ENCODE measurements at places on chromosomes 12 and 14. TPM values are rescaled to one million over a fixed set of nuclear protein-coding genes. Genes with fewer than 3 reads are reported as not detected.
A peak's percentile ranks its signal among the peaks of the same experiment; 100 is the strongest.

DNA sequence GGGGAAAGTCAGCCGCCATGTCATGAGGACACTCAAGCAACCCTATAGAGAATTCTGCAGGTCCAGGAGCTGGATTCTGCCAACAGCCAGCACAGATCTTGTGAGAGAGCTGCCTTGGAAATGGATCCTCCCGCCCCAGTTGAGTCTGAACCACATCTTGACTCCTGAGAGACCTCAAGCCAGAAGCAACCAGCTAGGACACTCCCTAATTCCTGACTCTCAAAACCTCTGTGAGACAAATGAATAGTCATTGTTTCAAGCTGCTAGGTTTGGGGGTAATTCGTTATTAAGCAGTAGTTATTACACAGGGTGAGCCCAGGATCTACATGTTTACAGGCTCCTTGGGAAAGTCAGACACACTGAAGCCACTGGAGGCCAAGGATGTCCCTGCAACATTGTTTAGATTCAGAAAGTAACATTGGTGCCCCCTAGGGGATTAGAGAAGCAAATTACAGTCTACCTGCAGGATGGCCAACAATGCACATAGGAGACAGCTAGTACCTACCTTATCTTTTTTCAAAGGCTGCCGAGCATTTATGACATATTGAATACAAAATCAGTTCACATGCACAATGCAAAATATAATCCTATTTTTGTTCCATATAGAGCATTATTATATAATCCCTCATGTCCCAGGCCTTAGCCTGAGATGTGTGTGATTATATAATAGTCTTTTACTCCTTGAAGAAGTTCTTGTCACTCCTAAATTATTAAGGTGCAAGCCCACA is 57.9 kb upstream of the FICD start:
- DNase-seq, result no peak

DNA sequence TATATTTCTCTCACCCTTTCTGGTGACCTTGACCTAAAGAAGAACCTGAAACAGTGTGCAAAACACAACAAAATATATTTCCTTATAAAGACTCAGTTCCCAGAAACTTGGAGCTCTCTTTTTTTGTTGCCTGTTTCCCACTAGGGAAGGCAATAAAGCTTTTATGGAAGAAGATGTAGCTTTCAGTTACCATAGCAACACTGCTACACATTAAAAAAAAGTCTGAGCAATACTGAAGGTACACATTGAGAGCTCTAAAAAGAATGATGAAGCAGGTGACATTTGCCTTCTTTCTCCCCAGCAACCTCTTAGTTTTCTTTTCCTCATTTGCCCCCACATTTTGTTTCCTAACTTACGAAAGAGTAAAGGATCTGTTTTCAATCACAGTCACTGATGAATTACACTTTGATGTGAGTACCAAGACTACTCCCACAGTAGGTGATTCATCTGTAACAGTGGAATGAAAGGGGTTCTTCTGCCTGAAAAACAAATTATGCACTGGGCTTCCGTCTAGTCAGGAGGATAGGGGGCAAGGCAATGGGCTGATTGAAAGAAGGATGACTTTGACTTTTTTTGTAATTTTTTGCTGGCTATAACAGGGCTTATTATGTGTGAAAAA is 1.1 kb upstream of the CATSPERB start:
- no peak for DNase-seq

DNA sequence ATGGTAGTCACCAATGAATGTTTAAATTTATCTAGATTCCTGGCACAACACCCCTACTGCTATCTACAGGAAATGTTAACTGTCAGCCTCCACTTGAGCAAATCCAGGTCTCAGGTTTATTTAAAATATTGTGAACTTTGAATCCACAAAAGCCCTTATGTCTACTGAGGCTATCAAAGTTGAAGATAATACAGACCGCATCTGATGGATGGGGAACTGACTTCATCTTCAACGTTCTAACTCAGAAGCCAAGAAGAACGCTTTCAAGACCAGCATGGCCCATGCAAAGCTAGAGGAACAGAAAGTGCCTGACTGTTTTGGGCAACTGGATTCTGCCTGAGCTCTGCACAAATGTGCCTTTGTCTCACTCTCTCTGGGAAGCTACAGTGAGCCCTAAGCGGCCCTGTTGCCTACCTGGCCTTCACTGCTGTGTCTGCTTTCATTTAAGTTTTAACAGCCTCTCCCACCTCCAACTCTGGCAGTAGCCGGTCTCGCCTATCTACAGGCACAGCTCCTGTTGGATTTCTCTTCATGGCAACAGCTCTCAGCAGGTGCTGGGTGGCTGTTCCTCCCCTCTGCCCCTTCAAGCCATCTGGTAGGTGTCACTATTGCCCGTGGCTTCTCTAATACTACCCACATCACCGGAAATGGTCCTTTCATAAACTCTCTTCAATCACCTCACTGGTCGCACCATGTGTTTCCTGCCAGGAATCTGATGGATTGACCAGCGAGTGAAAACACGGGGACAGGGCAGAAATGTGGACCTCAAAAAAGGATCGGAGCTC is 112.1 kb upstream of the OVCH1 start:
- no peak for DNase-seq

DNA sequence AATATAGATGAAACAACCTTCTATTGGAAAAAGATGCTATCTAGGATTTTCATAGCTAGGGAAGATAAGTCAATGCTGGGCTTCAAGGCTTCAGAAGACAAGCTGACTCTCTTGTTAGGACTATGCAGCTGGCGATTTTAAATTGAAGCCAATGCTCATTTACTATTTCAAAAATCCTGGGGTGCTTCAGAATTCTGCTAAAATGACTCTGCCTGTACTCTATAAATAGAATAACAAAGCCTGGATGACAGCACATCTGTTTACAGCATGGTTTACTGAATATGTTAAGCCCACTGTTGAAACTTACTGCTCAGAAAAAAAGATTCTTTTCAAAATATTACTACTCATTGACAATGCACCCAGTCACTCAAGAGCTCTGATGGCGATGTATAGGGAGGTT is 155.1 kb downstream of the PIK3C2G start:
- no peak for DNase-seq

DNA sequence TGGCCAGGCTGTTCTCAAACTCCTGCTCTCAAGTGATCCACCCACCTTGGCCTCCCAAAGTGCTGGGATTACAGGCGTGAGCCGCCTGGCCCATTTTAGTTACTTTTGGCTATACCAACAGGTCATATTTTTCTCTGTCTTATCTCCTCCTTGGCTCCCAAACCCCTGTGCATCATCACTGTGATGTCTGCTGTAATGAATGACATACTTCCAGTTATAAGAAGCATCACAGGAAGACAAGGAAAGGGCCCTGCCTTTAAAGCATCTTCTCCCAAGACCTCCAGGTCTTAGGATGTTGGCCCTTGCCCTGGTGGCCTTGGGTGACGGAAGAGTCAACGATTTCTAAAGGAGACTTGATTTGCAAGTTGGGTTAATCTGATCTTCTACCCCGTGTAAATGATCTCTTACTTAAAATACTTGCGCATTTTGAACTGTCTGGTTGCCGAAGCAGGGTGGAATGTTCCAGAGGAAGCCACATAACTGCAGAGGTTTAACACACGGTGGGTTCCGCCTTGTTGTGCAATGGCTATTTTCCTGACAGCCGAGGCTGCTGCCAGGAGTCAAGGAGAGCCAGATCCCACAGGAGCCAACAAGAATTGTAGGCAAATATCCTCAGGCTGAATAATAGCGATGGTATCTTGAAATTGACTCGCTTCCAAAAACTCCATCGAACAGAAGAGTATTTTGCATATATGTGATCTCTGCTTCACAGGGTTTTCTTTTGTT is 55.7 kb upstream of the PLXNC1 start:
- no peak for DNase-seq

DNA sequence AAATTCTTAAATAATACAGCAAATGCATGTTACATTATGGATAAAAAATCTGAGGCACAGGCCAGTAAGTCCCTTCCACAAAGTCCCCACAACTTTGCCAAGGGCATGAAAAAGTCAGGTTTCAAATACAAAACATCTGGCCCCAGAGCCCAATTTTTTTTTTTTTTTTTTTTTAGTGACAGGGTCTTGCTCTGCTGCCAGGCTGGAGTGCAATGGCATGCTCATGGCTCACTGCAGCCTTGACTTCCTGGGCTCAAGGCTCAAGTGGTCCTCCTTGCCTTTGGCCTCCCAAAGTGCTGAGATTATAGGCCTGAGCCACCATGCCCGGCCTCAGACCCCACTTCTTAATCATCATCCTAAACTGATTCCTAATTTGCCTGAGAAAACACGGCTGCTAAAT is 3.1 kb upstream of the TTC8 start:
- no peak for DNase-seq

DNA sequence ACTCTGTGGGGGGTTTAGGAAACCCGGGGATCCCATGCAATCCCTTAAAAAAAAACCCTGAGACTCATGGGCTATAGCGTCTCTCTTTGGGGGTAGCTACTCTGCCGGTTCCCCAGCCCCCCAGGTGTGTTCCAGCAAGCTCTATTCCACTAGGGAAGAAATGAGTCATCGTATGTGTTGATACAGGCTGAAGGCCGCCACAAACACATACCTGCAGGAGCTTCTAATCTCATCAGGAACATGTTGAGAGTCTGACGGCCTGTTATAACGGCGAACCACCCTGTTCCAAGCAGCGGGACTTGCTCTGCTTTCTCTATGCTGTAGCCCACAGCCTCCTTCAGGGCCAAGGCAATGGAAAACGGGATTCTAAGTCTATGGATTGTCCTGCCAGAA is 977 bp upstream of the KRT5 start:
- no peak for DNase-seq

DNA sequence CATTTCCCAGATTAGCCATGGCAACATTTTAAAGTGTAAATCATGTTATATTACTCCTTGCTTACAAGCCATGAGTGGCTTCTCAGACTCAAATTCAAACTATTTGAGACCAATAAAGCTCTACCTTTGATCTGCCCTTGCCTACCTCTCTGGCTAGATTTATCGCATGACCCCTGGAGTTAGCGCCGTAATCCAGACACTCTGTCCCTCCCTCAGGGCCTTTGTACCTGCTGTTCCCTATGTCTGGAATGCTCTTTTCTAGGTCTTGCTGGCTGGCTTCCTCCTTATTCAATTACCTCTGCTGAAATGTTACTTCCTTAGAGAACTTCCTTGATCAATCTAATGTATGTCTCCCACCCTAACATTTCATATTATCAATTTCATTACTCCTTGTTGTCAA is 16.3 kb downstream of the SIX4 start:
- no peak for DNase-seq

GRCh38 chr14:21536418-21537089 is 10.4 kb upstream of the SALL2 start:
- no peak for DNase-seq

DNA sequence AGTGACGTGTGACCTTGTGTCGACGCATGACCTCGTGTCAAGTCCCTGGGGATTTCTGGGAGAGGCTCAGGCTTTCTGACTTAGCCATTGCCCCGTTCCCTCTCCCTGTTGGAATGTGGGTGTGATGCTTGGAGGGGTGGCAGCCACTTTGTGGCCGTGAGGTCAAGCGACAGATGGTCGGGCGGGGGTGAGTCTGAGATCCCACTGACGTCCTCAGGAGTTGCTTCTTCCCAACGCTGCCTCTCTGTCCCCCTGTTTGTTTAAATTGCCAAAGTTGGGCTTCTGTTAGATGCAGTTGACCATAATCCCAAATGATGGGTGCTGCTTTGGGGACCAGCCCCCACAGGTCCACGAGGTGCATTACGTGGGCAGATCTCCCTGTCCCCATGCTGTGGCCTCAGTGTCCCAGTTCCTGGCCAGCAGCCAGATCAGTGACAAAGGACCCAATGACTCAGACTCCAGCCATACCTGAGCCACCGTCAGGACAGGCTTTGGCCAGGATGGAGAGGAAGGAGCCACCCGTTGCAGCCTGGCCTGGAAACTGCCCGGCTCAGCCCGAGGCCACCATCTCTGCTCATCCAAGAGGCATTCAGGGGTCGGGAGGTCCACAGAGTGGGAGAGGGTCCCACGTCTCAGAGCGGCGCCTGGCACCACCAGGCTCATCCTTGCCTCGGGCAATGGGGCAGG is 34.4 kb upstream of the GALNT9 start:
- peak; percentile 40 for DNase-seq

DNA sequence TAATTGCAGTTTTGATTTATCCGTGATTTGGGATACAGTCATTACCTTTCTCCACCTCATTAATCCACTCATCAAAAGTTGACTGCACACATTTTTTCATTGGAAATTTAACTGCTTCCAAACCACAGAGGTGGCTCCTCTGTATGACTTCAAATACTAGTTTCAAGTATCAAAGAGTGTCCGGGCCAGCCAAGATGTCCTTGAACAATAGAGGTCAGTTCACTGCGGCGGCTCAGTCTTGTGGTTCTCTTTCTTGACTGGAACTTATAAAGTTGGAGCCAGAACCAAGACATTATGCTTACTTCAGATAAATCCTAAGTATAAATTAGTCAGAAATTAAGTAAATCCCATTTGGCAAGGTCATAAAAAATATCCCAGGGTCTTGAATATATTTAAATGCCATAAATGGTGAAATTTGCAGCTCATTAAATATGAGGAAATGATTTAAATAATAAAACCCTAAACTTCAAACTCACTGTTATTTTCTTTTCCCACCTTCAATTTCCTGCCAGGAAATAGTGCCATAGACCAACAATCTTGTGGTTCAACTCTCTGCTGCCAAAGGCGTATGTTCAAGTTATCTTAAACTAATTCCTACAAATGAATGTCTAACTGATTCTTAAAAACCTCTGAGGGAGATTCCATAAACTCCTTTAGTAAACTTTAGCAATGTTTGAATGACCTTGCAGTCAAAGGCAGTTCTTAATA is 360.8 kb downstream of the AEBP2 start:
- DNase-seq, result no peak

DNA sequence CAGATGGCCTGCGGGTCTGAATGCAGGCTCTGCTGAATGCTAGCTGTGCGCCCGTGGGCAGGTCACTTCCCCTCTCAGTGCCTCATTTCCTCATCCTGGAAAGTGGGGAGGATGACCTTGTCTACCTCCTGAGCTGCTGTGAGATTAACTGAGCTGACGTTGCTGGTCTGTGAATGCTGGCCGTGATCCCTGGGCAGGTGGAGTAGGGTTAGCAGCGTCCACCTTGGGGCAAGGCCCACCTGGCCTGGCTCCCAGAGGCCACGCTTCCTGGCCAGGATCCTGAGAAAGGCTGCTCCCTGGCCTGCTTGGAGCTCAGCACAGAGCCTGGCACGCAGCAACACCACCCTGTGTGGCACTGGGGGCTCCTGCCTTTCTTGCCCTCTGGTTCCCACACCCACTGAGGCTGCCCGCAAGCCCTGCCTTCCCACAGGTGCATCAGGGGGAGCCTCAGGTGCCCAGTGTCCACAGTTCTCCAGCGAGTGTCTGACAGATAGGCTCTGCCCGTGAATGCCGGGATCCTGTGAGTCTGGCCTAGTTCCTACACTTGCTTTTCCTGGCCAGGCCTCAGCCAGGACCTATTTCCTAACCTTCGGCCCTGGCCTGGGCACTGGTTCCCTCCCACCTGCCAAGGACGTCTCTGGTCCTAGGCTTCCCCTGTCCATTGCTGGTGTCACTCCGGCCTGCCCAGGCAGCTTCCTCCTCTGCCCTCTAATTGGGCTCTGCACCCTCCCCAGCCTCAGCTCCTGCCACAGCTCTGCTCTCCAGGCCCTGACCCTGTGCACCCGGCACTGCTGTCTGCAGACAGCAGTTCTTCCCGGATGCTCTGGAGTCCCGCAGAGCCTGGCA is 37.2 kb upstream of the TDRD9 start:
- DNase-seq, result no peak

GRCh38 chr12:130622803-130623202 is 93.3 kb downstream of the RIMBP2 start:
- DNase-seq, result no peak

KRT80 gene
- 3.0 TPM for total RNA-seq

C12orf60 gene
- 0.77 TPM for total RNA-seq

WNT5B gene
- 6.1 TPM for total RNA-seq

SPIC gene
- not detected for total RNA-seq

BICDL1 gene
- total RNA-seq, result 9.0 TPM
